AG09309 (cell line): ENCODE measurements at places on chromosomes 1 and 21.

DNA sequence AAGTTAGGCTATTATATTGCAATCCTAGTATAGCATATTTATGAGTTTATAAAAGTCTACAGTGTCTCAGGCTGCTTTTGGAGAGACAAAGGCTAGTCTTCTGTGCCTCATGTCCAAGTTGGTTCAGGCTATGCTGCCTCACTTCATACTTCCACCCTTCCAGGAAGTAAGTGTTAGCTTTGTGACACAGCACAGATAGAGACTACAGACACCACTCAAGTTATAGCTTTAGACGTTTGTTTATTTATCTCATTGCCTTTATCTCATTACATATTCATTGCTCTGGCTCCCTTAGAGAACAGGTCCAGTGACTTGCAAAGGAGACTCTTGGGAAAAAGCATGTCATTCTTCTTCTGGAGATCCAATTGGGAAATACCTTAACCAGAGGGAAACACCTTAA is 22.6 kb upstream of the GBP4 start:
- no peak for DNase-seq

GRCh38 chr1:226728448-226728847 is 10.6 kb downstream of the ITPKB start:
- DNase-seq: no peak

DNA sequence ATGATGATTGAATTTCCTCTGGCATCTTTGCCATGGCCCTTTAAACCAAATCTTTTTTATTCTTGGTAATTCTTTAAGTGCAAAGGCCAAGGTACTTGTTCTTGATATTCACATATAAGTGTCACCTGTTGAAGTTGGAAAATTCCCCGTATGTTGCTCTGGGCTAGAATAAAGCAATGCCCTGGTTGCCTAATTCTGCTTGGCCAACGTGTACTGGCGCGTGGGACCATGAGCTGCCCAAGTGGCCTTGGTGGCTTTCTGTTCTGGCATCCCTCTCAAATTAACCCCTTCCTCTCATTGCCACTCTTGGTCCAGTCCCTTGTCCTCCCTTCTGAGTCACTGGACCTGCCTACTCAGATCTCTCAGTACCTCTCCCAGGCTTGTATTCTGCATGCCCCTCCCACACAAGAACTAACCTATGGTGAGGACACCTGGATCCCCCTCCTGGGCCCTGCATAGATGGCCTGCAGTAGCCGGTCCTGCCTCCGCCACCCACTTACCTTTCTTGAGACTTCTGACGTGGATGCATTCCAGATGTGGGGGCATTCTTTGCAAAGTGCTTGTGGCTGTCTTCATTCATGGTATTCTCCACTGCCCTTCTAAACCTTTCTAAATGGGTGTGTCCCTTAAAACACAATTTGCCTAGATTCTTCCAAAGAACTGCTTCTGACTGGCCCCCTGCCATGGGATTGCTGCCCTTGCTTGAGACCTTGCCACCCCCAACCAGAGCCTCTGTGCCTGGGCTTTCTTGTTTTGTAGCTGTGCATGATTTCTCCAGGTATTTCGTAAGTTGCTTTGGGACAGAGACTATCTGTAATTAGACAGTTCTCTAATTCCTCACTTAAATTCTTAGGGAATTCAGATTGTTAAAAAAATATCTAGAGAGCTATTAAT is 152.4 kb downstream of the GALNT2 start:
- DNase-seq: no peak

DNA sequence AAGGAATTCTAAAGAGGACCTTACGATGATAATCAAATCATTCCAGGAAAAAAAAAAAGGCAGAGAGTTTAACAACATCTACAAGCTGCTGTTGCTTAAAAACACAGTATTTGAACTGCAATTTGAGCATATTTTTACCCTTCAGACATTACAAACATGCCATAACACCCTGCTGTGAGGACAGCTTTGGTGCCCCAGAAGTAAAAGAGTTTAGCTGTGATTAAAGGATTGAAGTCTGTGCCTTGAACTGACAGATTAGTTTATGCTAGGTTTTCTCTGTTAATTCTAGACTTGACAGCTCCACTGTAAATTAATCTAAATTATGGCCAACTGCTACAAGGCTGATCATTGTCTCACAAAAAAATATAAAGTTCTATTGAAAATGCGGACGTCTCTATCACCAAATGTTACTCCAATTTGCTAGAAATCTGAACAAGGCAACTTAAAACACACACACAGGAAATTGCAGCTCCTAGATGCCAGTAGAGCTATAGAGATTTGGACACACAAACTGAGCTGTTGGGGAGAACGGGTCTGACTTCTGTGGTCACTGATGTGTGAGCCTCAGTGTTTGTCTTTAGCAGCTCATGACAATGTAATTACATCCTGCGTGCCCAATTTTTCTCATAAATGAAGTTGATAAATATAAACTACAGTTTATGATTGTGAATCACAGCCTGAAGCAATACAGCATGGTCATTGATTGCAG is 217.9 kb downstream of the NTNG1 start:
- no peak for DNase-seq
